ENCODE measurements at places on chromosomes 12 and 14.

GRCh38 chr12:125125271-125125670, 60.0 kb downstream of the AACS start:
- no peak for DNase-seq

GRCh38 chr14:83988275-83988674, 1541.7 kb upstream of the FLRT2 start:
- DNase-seq, result no peak

GRCh38 chr12:61452076-61452475, 808.1 kb upstream of the USP15 start:
- no peak for DNase-seq

DNA sequence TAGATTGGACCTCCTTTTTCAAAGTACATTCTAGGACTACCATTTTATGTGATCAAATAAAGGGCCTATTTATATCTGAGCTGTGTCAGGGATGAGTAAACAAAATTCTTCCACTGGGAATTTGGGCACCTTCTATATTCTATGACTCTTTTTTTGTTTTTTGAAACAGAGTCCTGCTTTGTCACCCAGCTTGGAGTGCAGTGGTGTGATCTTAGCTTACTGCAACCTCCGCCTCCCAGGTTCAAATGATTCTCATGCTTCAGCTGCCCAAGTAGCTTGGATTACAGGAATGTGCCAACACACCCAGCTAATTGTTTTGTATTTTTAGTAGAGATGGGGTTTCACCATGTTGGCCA, 64.8 kb downstream of the DRAM1 start:
- DNase-seq, result no peak

DNA sequence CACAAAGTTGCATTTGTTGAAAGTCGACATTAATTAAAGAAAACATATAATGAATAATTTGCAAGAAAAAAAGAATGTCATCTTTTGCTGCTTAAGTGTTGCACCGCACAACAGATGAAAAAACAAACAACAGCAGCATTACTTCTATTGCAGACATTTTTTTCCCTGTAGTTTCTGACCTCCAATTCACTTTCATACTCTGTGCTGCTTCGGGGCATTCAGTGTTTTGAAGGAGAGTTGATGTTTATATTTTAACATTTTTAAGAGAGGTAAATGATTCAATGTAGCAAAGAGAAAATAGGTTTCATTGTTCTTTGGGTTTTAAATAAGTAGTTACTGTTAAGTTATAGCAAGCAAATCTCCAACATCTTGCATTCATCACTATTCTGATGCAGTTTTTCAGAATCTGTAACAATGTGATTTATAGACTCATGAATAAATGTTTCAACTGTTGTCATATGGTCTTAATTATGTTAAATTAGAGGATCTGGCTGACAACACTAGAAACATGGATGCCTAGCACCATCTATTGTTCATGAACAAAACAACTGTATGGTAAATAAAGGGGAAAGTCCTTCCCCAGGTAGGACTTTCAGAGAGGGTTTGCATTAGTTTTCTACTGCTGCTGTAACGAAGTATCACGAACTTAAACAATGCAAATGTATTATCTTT, 168.1 kb downstream of the BCAT1 start:
- no peak for DNase-seq

DNA sequence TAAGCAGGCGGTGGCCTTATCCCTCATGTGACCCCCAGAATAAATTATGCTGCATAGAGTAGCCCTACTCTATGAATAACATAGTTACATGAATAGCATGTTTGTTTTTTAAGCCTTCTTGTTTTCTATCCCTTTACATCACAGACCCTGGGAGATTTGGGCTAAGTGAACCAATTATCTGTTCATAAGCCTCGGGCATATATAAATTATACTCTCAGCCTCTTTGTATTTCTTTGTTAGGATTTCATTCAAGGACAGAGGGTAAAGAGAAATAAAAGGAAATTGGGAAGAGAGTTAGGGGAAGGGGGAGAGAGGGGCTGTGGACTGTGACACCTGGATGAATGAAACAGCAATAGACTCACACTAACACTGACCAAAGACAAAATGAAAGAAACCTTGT, 35.3 kb upstream of the RTRAF start:
- DNase-seq, result no peak

DNA sequence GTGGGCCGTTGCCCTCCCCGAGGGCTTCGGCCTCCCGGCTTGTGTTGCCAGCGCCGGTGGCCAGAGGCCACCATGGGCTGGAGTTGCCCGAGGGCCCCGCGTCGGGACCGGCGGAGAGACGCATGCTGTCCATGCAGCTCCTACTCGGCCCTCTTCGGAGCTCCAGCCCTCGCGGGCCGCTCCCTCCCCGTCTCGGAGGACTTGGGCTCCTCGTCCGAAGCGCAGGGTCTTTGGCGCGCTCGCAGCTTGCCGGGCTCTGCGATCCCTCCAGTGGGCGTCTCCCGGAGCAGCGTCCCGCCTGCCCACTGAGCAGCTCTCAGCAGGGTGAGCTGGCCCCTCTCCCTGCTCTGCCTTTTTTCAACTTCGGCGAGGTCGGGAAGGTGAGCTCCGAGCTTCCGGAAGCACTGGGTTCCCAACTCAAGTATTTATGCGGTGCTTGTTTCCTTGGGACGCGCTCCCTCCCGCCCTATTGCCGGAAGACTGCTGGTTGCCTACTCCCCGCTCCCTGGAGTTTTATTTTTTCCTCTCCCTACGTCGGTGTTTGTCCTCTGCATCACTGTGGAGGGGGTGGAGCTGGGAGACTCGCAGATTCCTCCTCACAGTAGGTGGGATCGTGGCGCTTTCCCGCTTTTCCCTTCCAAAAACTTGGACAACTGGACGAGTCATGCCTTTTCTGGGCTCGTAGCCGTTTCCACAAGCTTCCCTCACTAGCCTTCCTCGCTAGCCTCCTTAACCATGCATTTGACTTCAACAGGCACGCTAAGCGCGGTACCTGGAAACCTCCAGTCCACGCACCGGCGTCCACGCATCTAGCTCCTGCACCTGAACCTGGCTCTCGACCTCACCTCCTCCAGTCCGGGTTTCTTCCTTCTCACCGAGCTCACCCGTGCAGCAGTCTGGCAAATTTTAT, at the start of gene AVPR1A:
TSS of gene AVPR1A (minus strand) at position 489 of the 910 bp plus-strand sequence. CDS start at position 124, 365 bp downstream.
- DNase-seq, result no peak

GRCh38 chr14:65156568-65157366, 54.5 kb upstream of the MAX start:
- no peak for DNase-seq

GRCh38 chr14:32560209-32560857, 231.2 kb downstream of the AKAP6 start:
- DNase-seq, result no peak

DNA sequence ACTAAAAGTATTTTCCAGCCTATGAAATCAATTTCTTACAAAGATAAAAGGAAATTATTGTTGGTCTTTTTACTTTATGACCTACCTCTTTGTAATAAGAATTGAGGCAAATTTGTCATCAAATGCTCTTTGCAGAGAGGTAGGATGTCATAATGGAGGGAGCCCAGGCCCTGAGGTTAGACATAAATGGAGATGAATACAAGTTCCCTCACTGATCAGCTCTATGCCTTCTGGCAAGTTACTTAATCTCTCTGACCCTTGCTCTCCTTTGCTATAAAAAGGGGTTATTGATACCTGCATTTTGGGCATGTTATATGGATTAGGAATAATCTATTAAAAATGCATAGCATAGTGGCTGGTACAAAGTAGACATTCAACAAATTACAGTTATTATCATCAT, 146.9 kb upstream of the KRR1 start:
- DNase-seq, result no peak
